ENCODE measurements at places on chromosomes 6 and 20.

GRCh38 chr20:6663751-6664388 is 103.6 kb upstream of the BMP2 start:
- ATAC-seq, result peak; percentile 56

- ATAC-seq, result no peak
Measured at GRCh38 chr20:14951707-14952418, 614.5 kb upstream of the FLRT3 start.

DNA sequence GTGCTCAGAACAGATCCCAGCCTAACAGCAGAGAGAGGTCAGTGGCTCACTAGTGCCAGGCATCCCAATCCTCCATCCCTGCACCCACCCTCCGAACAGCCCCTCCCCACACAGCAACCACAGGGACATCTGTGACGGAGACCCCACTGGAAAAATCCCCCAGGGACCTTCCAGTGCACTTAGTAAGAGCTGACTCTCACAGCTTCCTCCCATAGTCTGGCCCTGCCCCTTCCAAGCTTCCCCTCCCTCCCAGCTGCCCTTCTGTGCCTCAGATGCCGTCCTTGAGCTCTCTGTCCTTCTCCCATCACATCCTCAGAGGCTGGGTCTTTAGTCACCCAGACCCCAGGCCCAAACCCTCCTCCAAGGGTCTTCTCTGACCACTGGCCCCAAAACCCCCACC is 9.7 kb upstream of the THBS2 start:
- no peak for ATAC-seq

- no peak for ATAC-seq
Measured at GRCh38 chr6:114939630-114940029, 596.8 kb upstream of the HS3ST5 start.

- ATAC-seq, result no peak
Measured at GRCh38 chr6:35148167-35148741, 7.1 kb upstream of the TCP11 start.

DNA sequence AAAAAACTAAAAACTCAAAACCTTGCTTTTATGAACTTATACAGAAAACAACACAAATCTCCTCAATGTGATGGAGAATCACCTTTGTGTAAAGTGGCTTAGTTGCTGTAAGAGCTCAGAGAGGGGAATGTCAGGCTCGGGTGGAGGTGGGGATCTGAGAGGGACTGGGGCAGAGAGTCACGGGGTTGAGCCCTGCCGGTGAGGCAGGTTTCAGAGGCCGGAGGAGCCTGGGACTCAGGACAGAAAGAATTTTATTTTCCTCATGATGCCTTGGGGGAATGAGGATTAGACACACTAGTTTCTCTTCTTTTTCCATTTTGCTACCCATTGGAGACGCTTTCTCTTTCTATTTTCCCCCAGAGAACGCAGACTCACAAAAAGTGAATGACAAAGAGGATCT is 252.3 kb upstream of the FOXQ1 start:
- no peak for ATAC-seq

DNA sequence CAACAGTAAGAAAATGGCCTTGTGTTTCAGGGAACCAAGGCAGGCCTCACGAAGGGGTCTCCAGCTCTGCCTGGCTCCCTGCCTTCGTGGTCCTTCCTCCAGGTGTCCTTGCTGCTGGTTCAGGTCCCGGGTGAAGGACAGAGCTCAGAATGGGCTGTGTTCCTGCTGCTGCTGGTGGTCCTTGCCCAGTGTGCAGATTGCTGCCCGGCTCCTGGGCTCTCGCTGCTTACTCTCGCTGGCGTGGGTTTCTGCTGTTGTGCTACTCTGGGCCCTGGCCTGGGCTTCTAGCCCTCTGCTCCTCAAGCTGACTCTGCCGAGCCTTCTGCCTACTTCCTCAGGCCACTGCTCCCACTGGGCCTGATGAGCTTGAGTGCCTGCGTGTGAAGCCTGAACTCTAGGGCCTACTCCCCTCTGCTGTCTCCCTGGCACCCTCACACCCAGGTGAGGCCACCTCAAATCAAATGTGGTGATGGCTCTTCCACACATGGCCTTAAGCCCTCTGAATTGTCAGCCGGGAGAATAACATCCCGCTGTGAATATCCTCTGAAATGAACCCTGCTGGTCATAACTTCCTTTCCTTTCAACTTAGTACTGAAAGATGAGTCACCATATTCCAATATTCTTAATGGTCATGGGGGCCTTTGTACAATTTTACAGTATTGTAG is 171.6 kb downstream of the FOXC1 start:
- ATAC-seq, result peak; percentile 28

DNA sequence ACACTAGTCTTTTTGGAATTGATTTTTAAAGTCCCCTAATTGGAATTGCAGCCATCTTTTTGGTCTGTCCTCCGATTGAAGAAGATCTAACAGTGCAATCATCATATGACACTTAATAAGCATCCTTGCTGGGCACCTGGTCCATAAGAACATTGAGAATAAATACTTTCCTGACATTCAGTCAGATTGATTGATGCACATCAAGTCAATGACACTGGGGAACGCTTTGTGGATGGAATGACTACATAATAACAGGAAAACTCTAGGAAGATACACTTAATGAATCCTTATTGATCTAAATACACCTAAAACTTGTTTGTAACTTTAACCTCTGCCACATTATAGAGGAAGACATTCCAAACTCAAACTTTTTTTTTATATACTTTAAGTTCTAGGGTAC is 255.7 kb downstream of the PRKN start:
- no peak for ATAC-seq

DNA sequence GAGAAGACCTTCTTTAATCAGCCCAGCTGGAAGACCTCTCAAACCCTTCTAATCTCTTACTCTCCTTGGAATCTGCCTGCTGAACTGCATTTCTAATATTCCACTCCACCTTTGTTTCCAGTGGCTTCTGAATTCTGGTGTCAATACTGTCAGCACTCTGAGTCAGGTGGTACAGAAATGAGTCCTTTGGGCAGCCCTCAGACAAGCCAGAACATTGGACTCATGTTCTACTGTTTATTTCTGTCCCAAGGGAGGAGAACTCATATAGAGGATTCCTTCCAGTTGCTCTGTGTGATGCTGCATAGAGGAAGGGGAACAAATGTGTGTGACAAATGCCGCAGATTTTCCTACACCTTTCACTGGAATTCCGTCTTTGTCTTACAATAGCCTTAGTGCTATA is 114.8 kb downstream of the PHF3 start:
- ATAC-seq, result no peak
